ENCODE measurements at places on chromosomes 3 and 15. TPM values are rescaled to one million over a fixed set of nuclear protein-coding genes. Genes with fewer than 3 reads are reported as not detected.

Gene MAP6D1
- 1.2 TPM for total RNA-seq

GRCh38 chr3:45927881-45928280, 15.4 kb upstream of the CXCR6 start:
- no peak for DNase-seq
- peaks cover 69% of the 10 kb centered on the region for H3K36me3 ChIP-seq
- H3K27me3 ChIP-seq = no peaks in the 10 kb centered on the region
- no peak overlapping the region for H3K27ac ChIP-seq

- no peaks in the 10 kb centered on the region for H3K27me3 ChIP-seq
- no peak overlapping the region for H3K27ac ChIP-seq
- no peak for DNase-seq
- no peaks in the 10 kb centered on the region for H3K4me1 ChIP-seq
- no peak overlapping the region for H3K4me3 ChIP-seq
Observed at GRCh38 chr3:19030522-19030839, 117.8 kb upstream of the KCNH8 start.

Gene FEZF2
- total RNA-seq = not detected

DNA sequence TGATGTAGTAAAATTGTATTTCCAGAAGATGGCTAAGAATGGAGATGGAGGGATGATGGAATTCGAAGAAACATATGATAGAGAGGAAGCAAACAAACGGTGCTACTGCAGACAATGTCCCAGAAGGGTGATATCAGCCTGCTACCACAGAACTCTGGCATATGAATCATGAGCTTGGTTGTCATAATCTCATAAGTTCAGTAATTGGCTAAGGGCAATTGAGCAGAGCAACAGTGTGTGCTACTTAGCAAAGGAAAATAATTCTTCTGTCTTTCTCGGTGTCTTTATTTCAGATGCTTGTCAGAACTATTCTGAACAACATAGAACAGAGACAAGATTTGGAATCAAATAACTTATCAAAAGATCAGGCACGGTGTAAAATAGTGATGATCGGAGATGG, 407.3 kb downstream of the GBE1 start:
- no peak overlapping the region for H3K4me3 ChIP-seq
- H3K4me1 ChIP-seq = no peaks in the 10 kb centered on the region
- H3K36me3 ChIP-seq = no peaks in the 10 kb centered on the region
- H3K27ac ChIP-seq = no peak overlapping the region
- no peaks in the 10 kb centered on the region for H3K27me3 ChIP-seq
- no peak for DNase-seq

Gene STRIT1
- total RNA-seq = not detected

- H3K4me3 ChIP-seq = no peak overlapping the region
- H3K4me1 ChIP-seq = no peaks in the 10 kb centered on the region
- no peak for DNase-seq
- no peak overlapping the region for H3K27ac ChIP-seq
- no peaks in the 10 kb centered on the region for H3K27me3 ChIP-seq
- no peaks in the 10 kb centered on the region for H3K36me3 ChIP-seq
Observed at GRCh38 chr3:147799601-147800000, 390.4 kb downstream of the ZIC1 start.

Gene KCNAB1
- total RNA-seq = 6.9 TPM

GRCh38 chr3:122988508-122988907, 39.1 kb downstream of the SEMA5B start:
- no peak overlapping the region for H3K27ac ChIP-seq
- H3K4me3 ChIP-seq = no peak overlapping the region
- DNase-seq = no peak
- H3K4me1 ChIP-seq = no peaks in the 10 kb centered on the region
- H3K27me3 ChIP-seq = peaks cover 57% of the 10 kb centered on the region

- no peak for DNase-seq
- H3K27ac ChIP-seq = peak overlapping the region; percentile 21
- H3K4me3 ChIP-seq = no peak overlapping the region
- no peaks in the 10 kb centered on the region for H3K27me3 ChIP-seq
- H3K4me1 ChIP-seq = no peaks in the 10 kb centered on the region
- no peaks in the 10 kb centered on the region for H3K36me3 ChIP-seq
Observed at GRCh38 chr3:57093971-57094535, 33.6 kb downstream of the SPATA12 start.

Gene HTR3E
- not detected for total RNA-seq

GRCh38 chr3:131326307-131326706, 55.3 kb upstream of the NUDT16 start:
- H3K4me3 ChIP-seq = no peak overlapping the region
- H3K36me3 ChIP-seq = no peaks in the 10 kb centered on the region
- no peaks in the 10 kb centered on the region for H3K27me3 ChIP-seq

Gene CPNE4
- total RNA-seq = 0.34 TPM

Gene CELSR3
- total RNA-seq = 2.3 TPM

- H3K27me3 ChIP-seq = no peaks in the 10 kb centered on the region
- H3K27ac ChIP-seq = peak overlapping the region; percentile 62
- H3K4me1 ChIP-seq = peaks cover 6% of the 10 kb centered on the region
- DNase-seq = peak; percentile 81
- no peak overlapping the region for H3K4me3 ChIP-seq
Observed at GRCh38 chr15:52261498-52262242, 33.9 kb downstream of the MYO5C start.

GRCh38 chr3:173037840-173038483, 103.1 kb downstream of the SPATA16 start:
- no peaks in the 10 kb centered on the region for H3K27me3 ChIP-seq
- no peaks in the 10 kb centered on the region for H3K4me1 ChIP-seq
- H3K4me3 ChIP-seq = no peak overlapping the region

- H3K36me3 ChIP-seq = no peaks in the 10 kb centered on the region
- peaks cover 41% of the 10 kb centered on the region for H3K4me1 ChIP-seq
- H3K27ac ChIP-seq = no peak overlapping the region
Observed at GRCh38 chr3:149368674-149369497, 8.6 kb downstream of the TM4SF1 start.

Gene CRYBG3
- 22.3 TPM for total RNA-seq

DNA sequence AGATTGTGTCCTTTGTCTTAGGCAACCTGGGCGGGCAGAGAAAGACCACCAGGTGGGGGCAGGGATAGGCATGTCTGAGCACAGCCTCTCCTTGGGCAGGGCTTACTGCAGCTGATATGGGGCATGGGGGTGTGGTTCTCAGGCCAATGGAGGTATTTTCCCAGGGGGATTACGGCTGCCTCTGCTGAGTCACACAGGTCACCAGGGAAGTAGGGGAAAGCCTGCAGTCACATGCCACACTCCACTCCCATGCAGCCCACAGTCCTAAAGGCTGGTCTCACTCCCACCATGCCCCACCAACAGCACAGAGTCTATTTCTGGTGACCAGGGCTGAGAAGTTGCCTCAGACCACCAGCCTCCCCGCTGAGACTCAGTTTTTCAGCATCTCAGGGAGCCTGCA, 466.4 kb downstream of the DIPK2A start:
- no peak overlapping the region for H3K27ac ChIP-seq
- DNase-seq = no peak
- no peaks in the 10 kb centered on the region for H3K27me3 ChIP-seq
- H3K36me3 ChIP-seq = no peaks in the 10 kb centered on the region
- H3K4me3 ChIP-seq = no peak overlapping the region

Gene SENP8
- 1.4 TPM for total RNA-seq

- peaks cover 16% of the 10 kb centered on the region for H3K36me3 ChIP-seq
- H3K27ac ChIP-seq = no peak overlapping the region
- H3K27me3 ChIP-seq = no peaks in the 10 kb centered on the region
- peaks cover 4% of the 10 kb centered on the region for H3K4me1 ChIP-seq
- no peak for DNase-seq
Observed at GRCh38 chr3:136277115-136277514, 27.0 kb downstream of the PCCB start.

GRCh38 chr15:48559285-48559684, 86.2 kb downstream of the FBN1 start:
- H3K4me1 ChIP-seq = peaks cover 7% of the 10 kb centered on the region
- H3K4me3 ChIP-seq = no peak overlapping the region
- H3K36me3 ChIP-seq = no peaks in the 10 kb centered on the region
- peaks cover 3% of the 10 kb centered on the region for H3K27me3 ChIP-seq

GRCh38 chr3:177281292-177282118, 84.2 kb upstream of the TBL1XR1 start:
- no peaks in the 10 kb centered on the region for H3K27me3 ChIP-seq
- peak; percentile 75 for DNase-seq
- no peaks in the 10 kb centered on the region for H3K36me3 ChIP-seq
- no peak overlapping the region for H3K4me3 ChIP-seq
- peaks cover 37% of the 10 kb centered on the region for H3K4me1 ChIP-seq

Gene SH3GL3
- not detected for total RNA-seq

Gene SKOR1
- total RNA-seq = 1.1 TPM

Gene SCN5A
- not detected for total RNA-seq

GRCh38 chr3:174495311-174495710, 363.8 kb upstream of the NAALADL2 start:
- H3K4me1 ChIP-seq = no peaks in the 10 kb centered on the region
- H3K27me3 ChIP-seq = no peaks in the 10 kb centered on the region
- no peak overlapping the region for H3K4me3 ChIP-seq
- no peaks in the 10 kb centered on the region for H3K36me3 ChIP-seq
- no peak overlapping the region for H3K27ac ChIP-seq

GRCh38 chr3:190382082-190382481, 5.9 kb upstream of the CLDN16 start:
- no peak for DNase-seq
- H3K4me3 ChIP-seq = no peak overlapping the region
- H3K27me3 ChIP-seq = no peaks in the 10 kb centered on the region
- no peaks in the 10 kb centered on the region for H3K4me1 ChIP-seq

DNA sequence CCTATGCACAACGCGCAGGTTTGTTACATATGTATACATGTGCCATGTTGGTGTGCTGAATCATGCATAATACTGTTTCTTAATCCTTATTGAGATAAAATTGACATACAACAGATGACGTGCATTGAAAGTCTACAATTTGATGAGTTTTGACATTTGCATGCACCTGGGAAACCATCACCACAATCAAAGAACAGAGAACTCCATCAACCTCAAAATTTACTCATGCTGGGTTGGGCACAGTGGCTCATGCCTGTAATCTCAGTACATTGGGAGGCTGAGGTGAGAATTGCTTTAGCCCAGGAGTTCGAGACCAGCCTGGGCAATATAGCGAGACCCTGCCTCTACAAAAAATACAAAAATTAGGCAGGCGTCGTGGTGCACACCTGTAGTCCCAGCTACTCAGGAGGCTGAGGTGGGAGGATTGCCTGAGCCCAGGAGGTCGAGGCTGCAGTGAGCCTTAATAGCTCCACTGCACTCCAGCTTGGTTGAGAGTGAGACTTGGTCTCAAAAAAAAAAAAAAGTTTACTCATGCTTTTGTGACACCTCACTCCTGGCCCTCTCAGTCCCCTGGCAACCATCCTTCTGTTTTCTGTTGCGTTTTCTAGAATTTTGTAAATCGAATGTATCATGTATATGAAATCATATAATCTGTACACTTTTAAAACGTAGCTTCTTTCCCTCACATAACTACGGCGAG, 56.6 kb downstream of the BHLHE40 start:
- H3K36me3 ChIP-seq = no peaks in the 10 kb centered on the region
- H3K4me1 ChIP-seq = no peaks in the 10 kb centered on the region
- H3K27ac ChIP-seq = no peak overlapping the region
- H3K4me3 ChIP-seq = no peak overlapping the region

GRCh38 chr15:42741710-42742109, 4.8 kb upstream of the CDAN1 start:
- DNase-seq = no peak
- H3K27ac ChIP-seq = no peak overlapping the region
- H3K4me3 ChIP-seq = no peak overlapping the region
- H3K27me3 ChIP-seq = no peaks in the 10 kb centered on the region
- peaks cover 12% of the 10 kb centered on the region for H3K4me1 ChIP-seq
- peaks cover 34% of the 10 kb centered on the region for H3K36me3 ChIP-seq

GRCh38 chr3:133883641-133884040, 12.0 kb downstream of the RAB6B start:
- H3K27ac ChIP-seq = no peak overlapping the region
- no peaks in the 10 kb centered on the region for H3K27me3 ChIP-seq
- H3K4me1 ChIP-seq = no peaks in the 10 kb centered on the region
- DNase-seq = no peak

GRCh38 chr15:62051166-62051565, 9.1 kb downstream of the VPS13C start:
- H3K4me3 ChIP-seq = no peak overlapping the region
- H3K36me3 ChIP-seq = no peaks in the 10 kb centered on the region
- H3K27ac ChIP-seq = no peak overlapping the region
- H3K27me3 ChIP-seq = no peaks in the 10 kb centered on the region

Gene USP13
- 9.4 TPM for total RNA-seq

- no peak overlapping the region for H3K27ac ChIP-seq
- no peaks in the 10 kb centered on the region for H3K27me3 ChIP-seq
- H3K4me1 ChIP-seq = no peaks in the 10 kb centered on the region
- no peak for DNase-seq
Observed at GRCh38 chr3:66416556-66417304, 84.1 kb downstream of the LRIG1 start.

DNA sequence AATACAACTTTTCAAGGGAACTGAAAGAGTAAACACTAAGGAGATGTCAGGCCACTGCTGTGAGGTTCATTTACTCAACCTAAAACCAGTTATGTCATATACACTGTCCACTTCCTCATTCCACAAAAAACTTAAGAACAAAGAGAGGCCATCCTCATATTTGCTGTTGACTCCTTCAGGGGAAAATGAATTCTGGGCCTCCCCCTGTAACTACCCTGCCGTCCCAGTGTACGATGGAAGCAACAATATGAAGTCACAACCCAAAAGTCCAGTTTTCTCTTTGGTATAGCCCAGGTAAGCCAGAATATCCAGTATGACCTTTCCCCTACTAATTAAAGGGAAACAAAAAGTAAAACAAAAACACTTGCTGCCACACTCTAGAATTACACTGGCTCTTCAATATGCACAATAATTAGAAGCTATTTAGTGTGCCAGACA, 16.2 kb downstream of the CEP152 start:
- peaks cover 47% of the 10 kb centered on the region for H3K36me3 ChIP-seq
- no peak for DNase-seq
- peak overlapping the region; percentile 63 for H3K27ac ChIP-seq
- H3K4me3 ChIP-seq = peak overlapping the region; percentile 36

Gene THPO
- 0.23 TPM for total RNA-seq

GRCh38 chr3:87367736-87368135, 91.4 kb upstream of the POU1F1 start:
- no peak for DNase-seq
- H3K4me3 ChIP-seq = no peak overlapping the region
- H3K27ac ChIP-seq = no peak overlapping the region
- H3K4me1 ChIP-seq = no peaks in the 10 kb centered on the region
- no peaks in the 10 kb centered on the region for H3K27me3 ChIP-seq
- H3K36me3 ChIP-seq = no peaks in the 10 kb centered on the region

Gene CAMK1
- 22.9 TPM for total RNA-seq

Gene NT5DC2
- total RNA-seq = 12.0 TPM

GRCh38 chr3:195086341-195086740, 184.6 kb downstream of the XXYLT1 start:
- no peaks in the 10 kb centered on the region for H3K27me3 ChIP-seq
- no peak overlapping the region for H3K27ac ChIP-seq
- peak; percentile 51 for DNase-seq
- peaks cover 37% of the 10 kb centered on the region for H3K4me1 ChIP-seq

Gene KIF15
- 4.0 TPM for total RNA-seq

Gene THAP10
- total RNA-seq = 0.52 TPM

Gene LYZL4
- not detected for total RNA-seq

Gene CD200
- 7.9 TPM for total RNA-seq
